ENCODE measurements at places on chromosomes 11 and 22.
A peak's percentile ranks its signal among the peaks of the same experiment; 100 is the strongest.

GRCh38 chr11:87878373-87878825 lies 296.8 kb downstream of the RAB38 start:
- DNase-seq, result no peak

DNA sequence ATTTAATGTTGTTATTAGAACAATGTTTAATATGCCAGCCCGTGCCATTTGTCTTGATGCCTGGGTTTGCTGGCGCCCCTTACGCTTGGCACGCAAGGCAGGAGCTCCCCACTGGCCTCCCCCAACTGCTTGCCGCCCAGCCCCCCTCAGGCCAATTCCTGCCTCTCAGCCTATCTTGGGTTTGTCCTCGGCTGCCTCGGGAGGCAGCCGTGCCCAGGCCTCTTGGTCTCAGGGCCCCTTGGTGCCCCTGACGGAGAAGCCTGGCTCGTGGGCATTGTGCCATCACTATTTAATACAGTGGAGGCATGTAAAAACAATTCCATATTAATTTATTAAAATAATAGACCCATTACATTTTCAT lies 119.8 kb downstream of the KCNQ1OT1 start:
- peak; percentile 20 for DNase-seq

DNA sequence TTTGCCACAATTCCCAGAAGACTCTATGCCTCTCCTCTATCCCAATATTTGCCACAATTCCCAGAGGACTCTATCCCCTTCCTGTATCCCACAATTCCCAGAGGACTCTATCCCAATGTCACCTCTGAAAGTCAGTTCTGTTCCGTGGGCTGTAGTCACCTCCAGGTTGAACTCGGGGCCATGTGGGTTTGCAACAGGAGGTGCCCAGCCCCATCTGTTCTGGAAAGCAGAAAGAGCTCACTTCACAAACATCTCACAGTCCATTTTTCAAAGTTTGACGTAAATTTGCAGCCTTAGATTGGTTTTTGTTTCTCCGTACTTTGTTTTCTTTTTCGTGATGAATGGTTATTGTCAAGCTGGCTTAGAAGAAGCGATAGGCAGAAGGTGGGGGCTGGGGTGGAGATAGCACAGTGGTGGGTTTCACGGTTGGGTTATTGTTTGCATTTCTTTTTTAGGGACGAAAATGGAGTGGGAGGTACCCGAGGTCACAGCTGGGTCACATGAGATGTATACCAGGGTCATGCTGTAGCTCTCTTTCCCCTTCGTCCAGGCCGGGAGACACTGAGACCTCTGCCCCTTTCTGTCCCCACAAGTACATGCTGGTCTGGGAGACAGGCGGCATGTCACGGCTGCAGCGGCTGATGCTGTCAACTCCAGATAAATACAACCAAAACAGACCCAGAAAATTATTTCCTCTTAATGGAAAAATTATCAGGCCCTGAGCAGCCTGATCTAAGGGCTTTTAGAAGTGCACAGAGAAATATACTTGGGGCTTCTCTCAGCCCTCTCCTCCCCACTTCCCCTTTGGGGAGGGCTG lies 374.5 kb downstream of the CADM1 start:
- DNase-seq, result no peak

DNA sequence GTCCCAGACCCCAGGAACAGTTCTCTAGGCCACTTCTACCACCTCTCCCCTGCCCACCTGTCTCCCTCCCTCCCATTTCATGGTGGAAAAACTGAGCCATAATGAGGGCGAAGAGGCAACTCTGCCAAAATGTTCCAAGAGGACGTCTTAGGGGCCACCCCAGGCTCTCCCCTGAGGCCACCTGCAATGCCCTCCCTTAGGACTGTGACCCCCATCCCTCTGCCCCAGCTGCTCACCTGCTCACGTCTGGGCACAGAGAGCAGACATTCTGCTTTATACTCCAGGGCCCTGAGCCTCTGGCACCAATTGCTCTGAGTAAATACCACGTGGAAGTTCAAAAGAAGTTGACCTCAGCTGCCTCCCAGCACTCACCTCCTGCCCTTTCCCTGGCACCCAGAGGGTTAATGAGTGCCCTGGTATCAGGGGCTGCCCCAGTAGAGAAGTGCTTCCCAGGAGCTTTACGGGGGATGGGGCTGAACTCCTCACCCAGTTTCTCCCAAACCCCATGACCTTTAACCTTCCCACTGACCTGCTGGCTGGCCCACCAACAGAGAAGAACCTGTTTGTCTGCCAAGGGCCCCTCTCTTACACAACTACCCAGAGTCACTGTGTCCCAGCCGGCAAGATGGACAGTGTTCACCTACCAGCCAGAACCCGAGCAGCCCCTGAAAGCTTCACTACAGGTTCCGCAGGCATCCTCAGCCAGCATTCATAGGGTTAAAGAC lies 627 bp upstream of the APOA5 start:
- no peak for DNase-seq

- DNase-seq, result no peak
These were observed 1.6 kb downstream of the HNRNPUL2 start for GRCh38 chr11:62725646-62726045.

DNA sequence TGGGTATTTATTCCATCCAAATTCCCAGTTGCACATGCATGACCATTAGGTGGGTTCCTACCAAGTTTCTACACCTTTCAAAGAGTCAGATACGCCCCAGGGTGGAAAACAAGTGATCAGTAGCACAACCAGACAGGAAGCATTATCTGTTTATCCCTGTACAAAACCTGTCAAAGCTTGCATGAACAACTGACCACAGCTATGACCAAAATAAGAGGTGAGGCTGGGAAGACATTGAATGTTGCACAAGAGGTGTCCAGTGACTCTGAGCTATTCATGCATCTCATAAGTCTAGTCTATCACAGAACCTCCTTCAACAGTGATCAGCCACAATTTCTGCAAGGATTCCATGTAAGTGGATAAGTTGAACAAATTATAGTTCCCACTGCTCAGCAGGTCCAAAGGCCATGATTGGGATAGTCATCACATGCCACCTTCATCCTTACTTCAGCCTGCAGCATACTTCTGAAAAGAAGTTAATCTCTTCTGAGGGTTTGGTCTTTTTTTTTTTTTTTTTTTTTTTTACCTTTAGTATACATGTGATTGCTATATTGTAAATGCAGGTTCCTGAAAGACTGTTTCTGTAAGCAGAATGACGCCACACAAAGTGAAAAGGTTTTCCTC lies 28.0 kb upstream of the TMEM45B start:
- no peak for DNase-seq

- no peak for DNase-seq
These were observed 382.6 kb downstream of the OPCML start for GRCh38 chr11:133149698-133150097.

DNA sequence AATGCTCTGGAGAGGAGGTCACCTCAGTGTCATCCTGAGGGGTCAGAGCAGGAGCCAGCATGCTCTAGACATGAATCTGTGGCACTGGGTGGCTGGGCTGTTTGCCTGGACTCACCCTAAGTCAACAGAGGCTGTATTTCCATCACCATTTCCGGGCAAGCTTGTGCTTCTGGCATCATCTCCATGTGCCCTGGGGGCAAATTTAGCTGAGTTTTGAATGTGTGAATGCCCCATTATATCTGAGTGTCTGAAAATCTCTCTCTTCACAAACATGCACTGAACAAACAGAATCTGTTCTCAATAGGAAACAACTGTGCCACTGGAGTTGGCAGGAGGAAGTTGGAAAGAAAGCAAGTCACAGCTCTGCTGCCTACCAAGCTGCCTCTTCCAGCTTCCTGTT lies 356.2 kb downstream of the GRM5 start:
- DNase-seq, result no peak

GRCh38 chr11:66020618-66021357 lies 5.5 kb downstream of the CATSPER1 start:
- DNase-seq, result no peak

DNA sequence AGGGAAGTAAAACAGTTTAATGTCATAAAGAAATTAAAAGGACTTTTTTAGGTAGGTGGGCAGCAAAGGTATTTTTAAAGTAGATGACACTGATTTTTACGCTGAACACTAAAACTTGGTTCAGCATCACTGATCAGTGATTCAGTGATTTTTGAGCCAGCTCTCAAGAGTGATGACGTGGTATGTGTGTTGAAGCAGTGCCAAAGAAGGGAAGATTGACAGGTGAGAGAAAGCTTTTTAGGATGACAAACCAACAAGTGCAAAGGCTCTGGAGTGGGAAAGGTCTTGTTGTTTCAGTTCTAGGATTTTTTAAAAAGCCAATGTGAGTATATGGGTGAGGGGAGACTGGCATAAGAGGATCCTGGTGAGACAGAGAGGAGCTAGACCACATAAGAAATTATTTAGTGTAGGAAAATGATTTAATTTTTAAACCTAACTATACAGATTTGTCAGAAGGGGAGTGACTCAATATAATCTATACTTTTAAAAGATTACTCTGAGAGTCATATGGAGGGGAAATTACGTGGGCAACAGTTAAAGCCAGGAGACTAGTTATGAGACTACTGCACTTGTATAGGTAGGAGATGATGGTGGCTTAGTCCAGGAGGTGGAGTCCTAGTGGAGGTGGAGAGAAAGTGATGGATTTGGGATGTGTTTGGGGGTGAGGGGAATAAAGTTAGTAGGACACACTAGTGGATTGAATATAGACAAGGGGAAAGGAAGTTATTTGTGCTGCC lies 17.6 kb upstream of the CALCB start:
- no peak for DNase-seq

- DNase-seq, result no peak
These were observed 28.1 kb downstream of the ME3 start for GRCh38 chr11:86644291-86644690.

DNA sequence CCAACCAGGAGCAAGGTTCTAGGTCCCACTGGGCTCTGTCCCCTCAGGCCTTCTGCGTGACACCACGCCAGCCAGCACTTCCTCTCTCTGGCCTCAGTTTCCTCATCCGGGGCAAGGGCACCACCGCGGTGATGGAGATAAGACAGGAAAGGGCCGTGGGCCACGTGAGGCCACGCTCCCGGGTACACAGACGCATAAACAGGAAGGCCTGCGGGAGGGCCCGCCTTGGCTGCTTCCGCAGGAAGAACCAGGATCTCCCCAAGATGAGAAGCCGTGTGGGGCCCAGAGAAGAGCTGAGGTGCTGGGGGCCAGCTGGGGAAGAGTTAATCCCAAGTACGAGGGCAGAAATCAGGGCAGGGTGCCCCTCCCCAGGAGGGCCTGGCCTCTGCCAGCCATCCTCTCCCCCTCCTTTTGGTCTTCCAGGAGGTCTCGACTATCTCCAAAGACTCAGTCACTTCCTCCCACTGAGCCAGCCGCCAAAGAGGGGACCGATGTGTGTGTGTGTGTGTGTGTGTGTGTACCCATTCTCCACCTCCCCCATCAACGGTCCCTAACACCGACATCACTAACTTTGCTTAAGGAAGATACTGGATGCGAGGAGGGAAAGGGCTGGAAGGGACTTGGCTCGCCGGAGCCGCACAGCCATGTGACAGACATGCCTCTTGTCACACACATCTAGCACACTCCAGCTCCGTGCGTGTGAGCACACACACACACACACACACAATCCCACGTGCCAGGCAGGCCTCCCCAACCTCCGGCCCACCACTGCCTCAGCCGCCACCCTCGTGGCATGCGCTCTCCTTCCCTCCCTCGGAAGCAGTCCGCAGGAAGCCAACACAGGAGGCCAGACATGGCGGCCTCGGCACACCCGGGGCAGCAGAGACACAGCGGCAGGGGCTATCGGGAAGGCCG lies 1.4 kb downstream of the MFNG start:
- DNase-seq, result peak; percentile 70

DNA sequence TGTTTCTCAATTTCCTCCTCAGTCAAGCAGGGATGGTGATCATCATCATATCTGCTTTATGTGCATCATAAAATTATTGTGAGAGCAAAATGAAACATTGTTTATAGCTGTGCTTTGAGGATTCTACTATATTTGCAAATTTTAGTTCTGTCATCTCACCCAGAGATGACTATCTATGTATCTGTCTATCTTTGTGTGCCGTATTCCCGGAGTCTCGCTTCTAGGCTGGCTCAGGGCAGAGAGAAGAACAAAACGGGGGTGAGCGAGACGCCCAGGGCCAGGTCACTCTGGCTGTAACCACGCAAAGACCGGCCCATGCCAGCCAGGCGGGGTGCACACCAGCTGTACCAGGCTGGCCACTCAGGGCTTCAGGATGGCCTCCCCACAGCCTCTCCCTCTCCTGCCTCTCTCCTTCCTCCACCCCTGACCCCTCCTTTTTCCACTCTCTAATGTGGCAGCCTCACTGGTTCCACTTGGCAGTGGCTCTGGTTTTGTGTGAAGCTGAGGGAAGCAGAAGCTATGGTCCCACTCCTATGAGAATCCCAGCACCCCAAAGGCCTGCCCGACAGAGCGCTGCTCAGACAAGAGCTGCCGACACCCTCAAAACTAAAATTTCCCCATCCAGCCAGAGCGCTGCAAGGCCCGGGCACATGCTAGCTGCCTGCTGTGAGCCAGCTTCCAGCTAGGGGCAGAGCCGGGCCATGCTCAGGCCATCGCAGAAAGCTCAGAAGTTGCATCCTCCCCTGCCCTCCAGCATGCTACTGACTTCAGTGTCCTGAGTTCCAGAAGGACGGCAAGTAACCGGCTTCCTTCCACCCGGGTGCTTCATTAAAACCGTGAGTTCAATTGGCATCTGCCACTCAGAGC lies 139.5 kb upstream of the TBCEL start:
- DNase-seq, result no peak

GRCh38 chr22:49997932-49998717 lies 14.4 kb downstream of the IL17REL start:
- DNase-seq, result no peak

GRCh38 chr11:2091112-2091746 lies 48.0 kb downstream of the IGF2 start:
- no peak for DNase-seq

DNA sequence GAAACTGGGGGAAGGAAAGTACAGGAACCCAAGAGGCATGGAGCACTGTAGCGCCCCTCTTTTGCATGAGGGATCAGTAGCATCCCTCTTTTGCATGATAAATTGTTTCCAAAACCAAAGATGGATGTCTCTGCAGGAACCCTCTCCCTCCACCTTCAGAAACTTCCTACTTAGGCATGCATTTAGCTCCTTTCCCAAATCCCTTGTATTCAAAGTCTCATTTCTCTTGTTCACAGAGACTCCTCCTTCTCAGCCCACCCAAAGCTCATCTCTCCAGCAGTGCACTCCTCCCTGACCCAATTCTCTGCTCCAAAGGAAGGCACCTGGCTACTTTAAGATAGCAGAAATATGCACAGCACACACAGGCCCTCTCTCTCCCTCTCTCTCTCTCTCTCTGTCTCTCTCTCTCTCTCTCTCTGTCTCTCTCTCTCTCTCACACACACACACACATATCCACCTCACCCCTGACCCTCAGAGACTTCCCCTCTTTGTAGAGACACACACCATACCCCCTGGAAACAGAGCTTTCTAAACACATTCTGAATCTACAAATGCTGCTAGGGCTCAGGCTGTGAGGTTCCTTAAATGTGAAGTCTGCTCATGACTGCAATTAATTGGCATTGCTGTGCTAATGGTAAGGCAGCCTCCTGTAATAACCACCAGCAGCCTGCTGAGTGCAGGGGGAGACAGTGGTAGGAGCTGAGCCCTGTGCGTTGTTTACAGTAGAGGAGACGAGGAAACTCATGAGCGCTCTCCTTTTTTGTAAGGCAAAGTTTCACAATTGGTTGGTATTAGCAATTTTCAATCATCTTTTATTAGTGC lies 519.6 kb downstream of the NTM start:
- DNase-seq, result no peak

- no peak for DNase-seq
These were observed 95.4 kb downstream of the MYO18B start for GRCh38 chr22:25837288-25837900.
